ENCODE measurements at places on chromosomes 4 and X.

GRCh38 chr4:8090312-8090711, 68.3 kb downstream of the ABLIM2 start:
- no peak for DNase-seq

- DNase-seq, result no peak
Observed at GRCh38 chr4:10184041-10184440, 67.4 kb upstream of the WDR1 start.

- no peak for DNase-seq
Observed at GRCh38 chr4:165440415-165441158, 61.8 kb downstream of the CPE start.

GRCh38 chrX:55008571-55009358, 8.6 kb downstream of the APEX2 start:
- DNase-seq, result no peak

DNA sequence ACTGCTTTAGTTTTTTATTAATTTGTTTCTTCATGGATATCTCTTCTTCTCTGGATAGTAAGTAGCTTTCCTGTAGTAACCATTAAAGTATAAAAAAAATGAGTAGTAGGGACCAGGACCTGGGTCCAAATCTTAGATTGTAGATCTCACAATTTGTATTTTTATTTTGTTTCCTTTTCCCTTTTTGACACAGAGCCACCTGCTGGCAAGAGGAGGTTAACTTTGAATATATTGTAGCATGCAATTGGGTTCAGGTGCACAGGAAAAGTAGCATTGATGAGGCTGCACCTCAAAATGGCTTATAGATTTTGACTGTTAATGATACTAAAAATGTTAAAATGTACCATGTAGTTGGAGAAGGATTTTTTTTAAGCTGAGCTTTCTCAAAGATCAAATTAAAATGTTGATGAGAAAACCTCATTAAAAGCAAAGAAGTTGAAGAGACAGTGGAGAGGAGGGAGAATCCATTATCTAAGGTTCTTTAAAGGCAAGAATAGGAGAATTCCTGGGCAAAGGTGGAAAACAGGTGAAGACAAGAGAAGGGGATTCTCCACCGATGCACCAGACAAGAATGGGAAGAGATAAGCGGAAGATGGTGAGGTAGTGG, 48.3 kb upstream of the HPGDS start:
- no peak for DNase-seq

Measured in central memory CD8-positive, alpha-beta T cell (primary cell).